ENCODE measurements at places on chromosomes 2 and 18. TPM values are rescaled to one million over a fixed set of nuclear protein-coding genes. Genes with fewer than 3 reads are reported as not detected.

DNA sequence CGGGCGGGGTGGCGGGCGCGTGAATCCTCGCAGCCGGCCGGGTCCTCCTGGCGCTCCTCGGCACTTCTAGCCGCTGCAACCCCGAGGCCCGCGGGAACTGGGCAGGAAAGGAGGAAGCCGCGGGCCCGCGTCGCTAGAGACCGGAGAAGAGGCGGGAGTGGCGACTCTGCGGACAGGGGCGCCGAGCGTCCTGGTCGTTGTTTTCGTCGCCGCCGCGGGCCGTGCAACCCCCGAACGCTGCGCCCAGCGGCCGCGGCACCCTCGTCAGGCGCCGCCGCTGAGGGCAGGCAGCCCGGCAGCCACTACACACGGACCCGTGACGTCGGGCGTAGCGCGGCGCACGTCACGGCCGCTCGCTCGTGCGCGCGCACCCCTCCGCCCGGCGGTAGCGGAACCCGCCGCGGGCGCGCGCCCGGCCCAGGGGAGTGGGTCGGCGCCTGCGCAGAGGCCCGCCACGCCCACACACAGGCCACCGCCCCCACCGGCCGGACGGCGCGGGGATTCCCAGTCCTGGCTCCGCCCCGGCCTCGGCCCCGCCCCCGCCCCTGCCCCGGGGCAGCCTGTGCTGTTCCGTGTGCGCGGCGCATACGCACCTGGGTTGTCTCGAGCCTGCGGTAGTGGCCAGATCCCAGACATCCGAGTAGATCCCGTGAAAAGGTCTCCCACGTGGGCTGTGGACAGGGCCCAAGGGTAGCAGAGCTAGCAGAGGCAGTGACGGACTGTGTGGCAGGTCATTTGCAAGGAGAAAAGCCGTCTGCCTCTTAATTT, at the start of gene MAP3K2:
Gene MAP3K2 (minus strand): TSS at position 321 of the 768 bp plus-strand sequence. CDS start 44,846 bp downstream, outside the sequence.
- ATAC-seq, result peak; percentile 80

- no peak for ATAC-seq
Observed at GRCh38 chr2:14936426-14936825, 303.9 kb downstream of the LRATD1 start.

- ATAC-seq, result no peak
Observed at GRCh38 chr2:141506135-141506534, 624.7 kb downstream of the LRP1B start.

CAPN14 gene
- total RNA-seq, result 0.67 TPM

GRCh38 chr2:171822525-171823322, 71.3 kb downstream of the SLC25A12 start:
- no peak for ATAC-seq

PPM1B gene
- 36.3 TPM for total RNA-seq

GRCh38 chr2:27572998-27573429, 9.8 kb upstream of the ZNF512 start:
- no peak for ATAC-seq

- peak; percentile 26 for ATAC-seq
Observed at GRCh38 chr2:168574856-168575630, 119.0 kb downstream of the CERS6 start.

ABCG8 gene
- not detected for total RNA-seq

SPP2 gene
- total RNA-seq, result not detected

Data from activated T-helper 17 cell treated with anti-CD3 and anti-CD28 coated beads, Interleukin-2, amount 50 U/mL, for 72 hours (primary cell).